ENCODE measurements at places on chromosomes 7 and 10. TPM values are rescaled to one million over a fixed set of nuclear protein-coding genes. Genes with fewer than 3 reads are reported as not detected.

- H3K4me3 ChIP-seq = no peak overlapping the region
- H3K4me1 ChIP-seq = peaks cover 22% of the 10 kb centered on the region
- peak overlapping the region; percentile 5 for H3K27ac ChIP-seq
- no peaks in the 10 kb centered on the region for H3K27me3 ChIP-seq
These were observed 75.9 kb downstream of the PPP1R3C start for GRCh38 chr10:91556691-91557566.

PKD2L1 gene
- total RNA-seq = not detected

GRCh38 chr10:132479603-132480221 is 57.9 kb upstream of the INPP5A start:
- H3K27me3 ChIP-seq = no peaks in the 10 kb centered on the region
- H3K4me3 ChIP-seq = no peak overlapping the region
- H3K4me1 ChIP-seq = peaks cover 4% of the 10 kb centered on the region
- DNase-seq = no peak

- no peak overlapping the region for H3K27ac ChIP-seq
- H3K27me3 ChIP-seq = no peaks in the 10 kb centered on the region
- no peak for DNase-seq
- peaks cover 21% of the 10 kb centered on the region for H3K4me1 ChIP-seq
- H3K4me3 ChIP-seq = no peak overlapping the region
- H3K36me3 ChIP-seq = no peaks in the 10 kb centered on the region
These were observed 491.3 kb downstream of the RPS24 start for GRCh38 chr10:78524941-78525340.

DNA sequence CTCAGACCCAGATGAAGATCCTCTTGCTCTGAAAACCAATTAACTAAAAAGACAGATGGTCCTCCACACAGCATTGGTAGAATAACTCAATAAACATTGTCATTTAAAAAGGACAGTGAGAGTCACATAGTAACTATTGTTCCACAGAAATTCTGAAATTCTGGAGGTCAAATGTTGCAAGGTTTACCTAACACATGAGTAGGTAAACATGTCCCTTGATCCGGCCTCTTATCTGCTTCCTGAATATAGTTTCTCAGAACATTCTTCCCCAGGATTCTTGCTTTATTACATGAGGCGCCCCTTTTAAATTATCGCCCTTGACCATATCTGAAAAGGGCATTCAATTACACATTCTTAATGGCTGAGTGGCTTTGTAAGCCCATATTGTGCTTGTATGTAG is 270.7 kb downstream of the SEMA3D start:
- no peak for DNase-seq
- no peak overlapping the region for H3K4me3 ChIP-seq
- H3K27me3 ChIP-seq = no peaks in the 10 kb centered on the region
- H3K36me3 ChIP-seq = no peaks in the 10 kb centered on the region

SLC13A1 gene
- not detected for total RNA-seq

LIPF gene
- total RNA-seq = not detected

PRLHR gene
- 0.78 TPM for total RNA-seq

Data from esophagus muscularis mucosa (tissue), 4 donors.